ENCODE measurements at places on chromosomes 11 and 22.

DNA sequence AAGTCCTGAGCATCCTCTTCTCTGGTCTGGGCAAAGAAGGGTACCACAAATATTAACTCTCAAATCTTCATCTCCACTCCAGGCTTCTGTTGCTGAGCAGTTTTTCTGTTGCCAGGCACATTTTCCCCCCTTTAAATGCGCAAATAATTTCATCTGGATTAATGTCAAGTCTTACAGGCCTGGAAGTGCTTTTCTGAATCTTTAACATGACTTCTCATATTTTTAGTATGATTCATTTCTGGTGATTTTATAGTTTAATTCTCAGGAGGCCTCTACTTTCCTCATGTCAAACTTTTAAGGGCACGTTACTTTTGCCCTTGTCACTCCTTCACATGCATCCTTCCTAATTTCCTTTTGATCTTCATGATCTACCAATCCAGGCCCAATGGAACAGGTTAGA lies 510.2 kb downstream of the METTL15 start:
- DNase-seq = no peak

- no peak for DNase-seq
Measured at GRCh38 chr11:72812604-72812966, 1.6 kb upstream of the ATG16L2 start.

DNA sequence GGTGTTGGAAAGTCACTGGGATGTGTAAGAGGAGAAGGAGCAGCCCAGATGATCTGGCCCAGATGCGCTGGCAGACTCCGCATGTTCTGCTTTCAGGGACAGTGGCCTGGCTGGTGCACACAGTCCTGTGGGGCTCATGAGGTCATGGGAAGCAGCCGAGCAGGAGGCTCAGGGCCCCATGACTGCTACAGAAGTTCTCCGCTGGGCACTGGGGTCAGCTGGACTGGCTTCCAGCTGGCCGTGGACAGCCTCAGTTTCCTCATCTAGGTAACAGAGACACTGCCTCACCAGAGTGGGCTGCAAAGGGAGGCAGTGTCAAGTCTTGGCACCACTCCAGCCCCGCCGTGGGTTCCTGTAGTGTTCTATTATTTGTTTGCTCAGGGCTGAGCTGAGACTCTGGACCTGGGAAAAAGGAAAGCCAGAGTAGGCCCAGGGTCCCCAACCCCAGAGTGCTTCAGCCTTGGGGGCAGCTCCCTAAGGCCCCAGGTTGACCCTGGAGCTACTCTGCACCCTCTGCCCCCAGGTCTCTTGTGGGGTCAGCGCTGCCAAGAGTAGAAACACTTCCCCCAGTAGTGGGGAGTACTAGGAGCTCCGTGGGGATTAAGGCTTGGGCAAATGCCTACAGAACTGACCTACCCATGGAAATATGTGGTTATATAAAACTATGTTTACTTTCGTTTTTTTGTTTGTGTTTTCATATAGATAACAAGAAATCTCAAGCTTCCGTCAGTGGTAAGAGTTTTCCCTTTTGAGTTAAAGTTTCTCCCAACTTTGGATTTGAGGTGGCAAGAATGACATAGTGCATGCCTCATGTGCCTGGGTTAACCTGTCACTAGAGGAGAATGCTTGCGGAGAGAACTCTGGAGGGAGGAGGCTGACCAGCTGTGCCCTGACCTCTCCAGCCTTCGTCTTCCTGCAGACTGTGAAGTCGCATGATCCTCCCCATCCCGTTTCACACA lies 45.3 kb downstream of the MED15 start:
- peak; percentile 93 for DNase-seq

GRCh38 chr22:40819599-40820140 lies 524 bp upstream of the SLC25A17 start:
- DNase-seq = no peak

DNA sequence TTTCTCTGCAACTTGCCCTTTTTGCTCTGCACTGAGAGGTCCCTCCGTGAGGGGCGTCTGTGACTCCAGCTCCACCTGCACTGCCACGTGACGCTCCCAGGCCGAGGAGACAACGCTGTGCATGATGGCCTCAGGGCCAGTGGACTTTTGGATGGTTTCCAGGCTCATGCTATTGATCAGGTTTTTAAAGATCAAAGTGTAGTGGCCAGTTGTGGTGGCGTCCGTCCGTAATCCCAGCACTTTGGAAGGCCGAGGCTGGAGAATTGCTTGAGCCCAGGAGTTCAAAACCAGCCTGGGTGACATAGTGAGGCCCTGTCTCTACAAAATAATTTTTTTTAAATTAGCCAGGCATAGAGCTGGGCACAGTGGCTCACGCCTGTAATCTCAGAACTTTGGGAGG lies 16.1 kb downstream of the RPL3 start:
- no peak for DNase-seq

- peak; percentile 71 for DNase-seq
Measured at GRCh38 chr11:6315811-6316425, 4.4 kb downstream of the CAVIN3 start.

DNA sequence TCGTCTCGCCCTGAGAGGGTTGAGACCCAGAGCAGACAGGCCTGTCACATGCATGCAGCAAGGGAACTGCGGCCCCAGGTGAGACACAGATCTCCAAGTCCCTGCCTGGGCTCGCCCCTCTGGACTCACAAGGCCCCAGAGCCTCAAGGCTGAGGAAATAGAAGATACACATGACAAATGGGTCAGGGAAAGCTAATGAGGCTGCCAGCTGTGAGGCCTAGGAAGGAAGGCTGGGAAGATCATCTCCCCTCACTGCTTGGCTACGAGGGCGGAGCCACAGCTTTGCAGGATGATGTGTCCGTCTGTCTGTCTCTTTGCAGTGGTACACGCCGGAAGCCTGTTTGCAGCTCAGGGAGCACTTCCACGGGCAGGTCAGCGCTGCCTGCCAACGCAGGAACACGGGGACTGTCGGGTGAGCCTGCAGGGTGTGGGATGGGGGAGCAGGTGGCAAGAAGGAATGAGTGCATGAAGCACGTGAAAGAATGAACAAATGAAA lies 4.5 kb downstream of the RAB36 start:
- DNase-seq = no peak

DNA sequence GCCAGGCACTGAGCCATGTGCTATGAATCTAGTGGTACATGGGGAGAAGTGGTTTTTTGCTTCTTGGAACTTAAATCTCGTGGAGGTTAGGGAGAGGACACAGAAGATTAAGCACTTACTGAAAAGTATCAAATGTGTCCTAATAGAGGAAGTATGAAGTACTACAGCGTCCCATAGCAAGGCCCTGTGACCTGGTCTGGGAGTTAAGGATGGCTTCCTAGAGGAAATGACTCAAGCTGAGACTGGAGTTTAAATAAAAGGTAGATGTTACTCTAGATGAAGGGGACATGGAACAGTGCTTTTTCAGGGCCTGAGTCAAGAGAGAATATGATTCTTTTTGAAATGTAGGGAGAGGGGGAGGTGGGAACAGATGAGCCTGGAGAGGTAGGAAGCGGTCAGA lies 202.9 kb downstream of the GRIK4 start:
- no peak for DNase-seq

- no peak for DNase-seq
Measured at GRCh38 chr11:114085965-114086793, 26.7 kb downstream of the ZBTB16 start.

- peak; percentile 5 for DNase-seq
Measured at GRCh38 chr11:77090046-77090372, 12.6 kb upstream of the OMP start.

DNA sequence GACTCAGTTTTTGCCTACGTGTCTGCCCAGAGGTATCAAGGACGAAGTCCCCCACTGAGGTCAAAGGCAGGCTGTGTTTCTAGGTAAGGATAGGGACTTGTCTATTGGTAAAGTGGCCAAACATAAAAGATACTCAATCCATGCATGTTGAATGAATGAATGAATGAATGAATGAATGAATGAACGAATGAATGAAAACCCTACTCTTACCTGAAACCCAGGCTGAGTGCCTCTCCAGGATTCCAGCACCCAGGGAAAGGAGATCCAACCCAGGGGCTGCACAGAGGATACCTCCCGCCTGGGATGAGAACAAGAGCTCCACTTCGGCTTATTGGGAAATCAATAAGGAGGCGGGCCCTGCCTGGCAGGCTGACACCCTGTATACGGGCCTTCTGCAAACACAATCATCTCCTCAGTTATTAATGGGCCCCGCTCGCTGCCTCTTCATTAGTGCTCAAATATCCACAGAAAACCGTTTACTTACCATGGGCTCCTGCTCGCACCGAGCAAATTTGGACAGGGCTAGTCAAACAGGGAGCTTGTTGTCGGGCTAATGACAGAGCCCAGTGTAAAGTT lies 177.4 kb downstream of the BUD13 start:
- no peak for DNase-seq

- DNase-seq = no peak
Measured at GRCh38 chr11:65504674-65505465, 6.0 kb downstream of the MALAT1 start.

- DNase-seq = no peak
Measured at GRCh38 chr22:50576806-50577696, 1.2 kb downstream of the CPT1B start.

DNA sequence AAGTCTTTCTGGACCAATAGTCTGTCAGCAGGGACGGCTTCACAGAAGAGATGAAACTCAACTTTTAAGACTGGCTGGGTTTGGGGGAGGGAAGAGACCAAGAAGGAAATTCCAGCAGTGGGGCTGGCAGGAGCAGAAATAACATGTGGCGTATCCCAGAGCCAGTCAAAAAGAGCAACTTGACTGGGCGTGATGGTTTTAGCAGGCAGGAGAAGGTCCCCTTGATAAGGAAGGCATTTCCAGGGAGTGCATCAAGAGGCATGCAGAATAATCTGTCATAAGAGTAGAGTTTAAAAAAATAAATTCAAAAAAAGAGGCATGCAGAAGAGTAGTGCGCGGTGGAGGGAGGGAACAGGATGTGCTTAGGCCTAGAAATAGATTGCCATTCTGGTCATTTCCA lies 52.5 kb downstream of the C22orf31 start:
- DNase-seq = no peak

GRCh38 chr22:48846200-48846599 lies 981.5 kb downstream of the BRD1 start:
- DNase-seq = no peak

GRCh38 chr11:10590218-10590915 lies 21.9 kb upstream of the LYVE1 start:
- no peak for DNase-seq

GRCh38 chr11:81135570-81135969 lies 1598.1 kb downstream of the FAM181B start:
- DNase-seq = no peak

DNA sequence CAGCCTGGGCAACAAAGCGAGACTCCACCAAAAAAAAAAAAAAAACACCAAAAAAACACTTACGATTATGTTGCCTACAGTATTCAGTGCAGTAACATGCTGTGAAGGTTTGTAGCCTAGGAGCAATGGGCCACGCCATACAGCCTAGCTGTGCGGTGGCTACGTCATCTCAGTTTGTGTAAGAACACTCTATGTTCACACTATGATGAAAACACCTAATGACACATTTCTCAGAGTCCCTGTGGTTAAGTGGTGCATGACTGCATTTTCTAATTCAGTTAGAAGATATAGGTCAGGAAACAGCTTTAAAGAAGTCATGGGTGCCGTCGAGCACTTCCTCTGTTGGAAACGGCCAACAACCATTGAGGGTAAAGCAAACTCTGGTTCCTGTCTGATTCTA lies 75.7 kb upstream of the ANO1 start:
- DNase-seq = no peak

DNA sequence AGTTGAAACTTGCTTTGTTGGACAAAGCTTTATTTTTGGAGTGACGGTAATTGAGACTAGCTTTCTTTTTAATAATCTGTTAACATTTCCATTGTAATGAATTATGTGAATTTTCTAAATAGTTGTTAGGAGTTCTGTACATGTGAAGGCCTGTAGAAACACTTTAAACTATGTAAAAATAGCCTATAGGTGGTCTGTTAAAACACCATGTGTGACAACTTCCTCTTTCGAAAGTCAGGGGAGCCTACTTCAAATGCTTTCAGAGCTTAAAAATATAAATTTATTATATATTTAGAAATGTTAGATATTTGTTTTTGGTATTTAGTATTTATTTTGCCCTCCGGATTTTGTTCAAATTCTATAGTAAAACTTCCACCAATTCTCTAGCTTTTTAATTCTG lies 28.7 kb downstream of the DDIAS start:
- DNase-seq = no peak

DNA sequence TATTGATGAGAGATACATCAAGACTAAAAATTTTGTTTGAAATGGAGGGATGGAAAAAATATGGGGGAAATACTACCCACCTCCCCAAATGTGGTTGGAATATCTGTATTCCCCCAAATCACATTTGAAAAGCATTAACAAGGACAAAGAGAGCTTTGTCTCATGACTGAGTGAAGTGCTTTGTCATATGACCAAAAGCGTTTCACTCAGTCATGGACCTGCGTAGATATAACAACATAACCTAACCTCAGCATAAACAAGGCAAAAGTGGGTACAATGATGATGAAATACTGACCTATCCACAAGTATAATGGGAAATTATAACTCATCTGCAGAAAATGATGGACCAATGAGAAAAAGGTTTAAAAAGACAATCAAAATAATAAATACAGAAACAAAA lies 418.3 kb downstream of the TBC1D22A start:
- no peak for DNase-seq

GRCh38 chr11:75773595-75774353 lies 5.2 kb downstream of the DGAT2 start:
- DNase-seq = no peak

DNA sequence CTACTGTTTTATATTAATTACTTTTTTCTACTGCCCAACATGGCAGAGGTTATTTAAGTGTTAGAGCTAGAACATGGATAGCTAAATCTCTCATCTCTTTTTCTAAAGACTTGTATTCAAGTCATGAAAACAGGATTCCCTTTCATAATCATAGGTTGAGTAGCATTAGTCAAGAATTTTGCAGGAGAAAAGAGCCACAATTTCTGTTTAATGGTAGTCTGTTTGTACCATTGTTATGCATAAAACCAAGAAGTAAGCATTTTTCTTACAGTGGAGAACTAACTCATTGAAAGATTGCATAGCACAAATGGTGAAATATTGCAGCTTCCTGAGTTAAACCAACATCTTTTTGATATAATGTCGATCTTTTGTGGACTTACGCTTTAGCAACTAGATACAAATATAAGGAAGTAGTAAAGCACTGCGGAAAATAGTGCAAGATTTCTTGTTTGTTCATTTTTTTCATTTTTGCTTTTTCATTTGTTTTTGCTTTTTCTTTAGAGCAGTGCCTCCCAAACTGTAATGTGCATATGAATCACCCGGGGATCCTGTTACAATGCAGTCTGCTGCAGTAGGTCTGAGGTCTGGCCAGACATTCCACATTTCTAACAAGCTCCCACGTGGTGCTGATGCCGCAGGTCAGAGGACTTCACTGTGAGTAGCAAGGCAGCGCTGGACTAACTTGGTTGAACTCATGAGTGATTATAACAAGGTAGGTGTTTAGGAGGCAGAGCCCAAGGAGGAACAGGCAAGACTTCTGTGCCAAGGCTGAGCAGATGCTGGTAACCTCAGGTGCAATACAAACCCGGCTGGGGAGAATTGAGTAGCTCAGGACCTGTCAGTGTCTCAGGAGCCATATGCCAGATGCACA lies 4.6 kb downstream of the ETS1 start:
- DNase-seq = no peak

GRCh38 chr11:15006139-15006759 lies 34.1 kb upstream of the CALCA start:
- DNase-seq = no peak
